ENCODE measurements at places on chromosomes 3 and 15.
A peak's percentile ranks its signal among the peaks of the same experiment; 100 is the strongest.

GRCh38 chr3:105199217-105199616 lies 167.5 kb upstream of the ALCAM start:
- DNase-seq = no peak

GRCh38 chr15:89660556-89660955 lies 5.3 kb upstream of the KIF7 start:
- no peak for DNase-seq

GRCh38 chr3:118433825-118434224 lies 600.8 kb downstream of the IGSF11 start:
- DNase-seq = no peak

GRCh38 chr15:56249092-56249491 lies 5.4 kb upstream of the RFX7 start:
- peak; percentile 82 for DNase-seq

- DNase-seq = no peak
These were observed 602.1 kb downstream of the VGLL3 start for GRCh38 chr3:86388820-86389219.

DNA sequence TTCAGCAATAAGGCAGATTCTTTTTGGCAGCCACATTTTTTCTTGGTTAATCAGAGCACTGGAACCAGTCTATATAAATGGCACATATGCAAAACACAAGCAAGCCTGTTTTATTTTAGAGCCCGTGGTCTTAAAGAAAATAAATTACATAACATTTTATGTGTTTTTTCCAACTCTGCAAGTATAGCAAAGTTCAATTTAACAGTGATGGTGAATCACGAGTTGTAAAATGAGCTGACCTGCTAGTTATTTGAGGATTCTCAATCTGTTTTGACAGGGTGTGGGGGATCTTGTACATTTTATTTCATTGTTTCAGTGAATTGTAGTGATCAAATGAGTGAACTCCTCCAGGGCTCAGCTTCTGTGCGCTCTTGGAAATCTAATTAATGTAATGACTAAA lies 2.7 kb downstream of the ARHGEF26 start:
- DNase-seq = no peak

- no peak for DNase-seq
These were observed 12.8 kb upstream of the MEX3B start for GRCh38 chr15:82058517-82059204.

- DNase-seq = peak; percentile 11
These were observed 175.4 kb downstream of the TBC1D2B start for GRCh38 chr15:77901921-77902750.

- DNase-seq = no peak
These were observed 137.6 kb upstream of the TRIM42 start for GRCh38 chr3:140540262-140540661.

GRCh38 chr3:132009241-132009640 lies 25.6 kb downstream of the CPNE4 start:
- DNase-seq = no peak

- DNase-seq = no peak
These were observed 5.9 kb upstream of the ABHD10 start for GRCh38 chr3:111972891-111973290.

DNA sequence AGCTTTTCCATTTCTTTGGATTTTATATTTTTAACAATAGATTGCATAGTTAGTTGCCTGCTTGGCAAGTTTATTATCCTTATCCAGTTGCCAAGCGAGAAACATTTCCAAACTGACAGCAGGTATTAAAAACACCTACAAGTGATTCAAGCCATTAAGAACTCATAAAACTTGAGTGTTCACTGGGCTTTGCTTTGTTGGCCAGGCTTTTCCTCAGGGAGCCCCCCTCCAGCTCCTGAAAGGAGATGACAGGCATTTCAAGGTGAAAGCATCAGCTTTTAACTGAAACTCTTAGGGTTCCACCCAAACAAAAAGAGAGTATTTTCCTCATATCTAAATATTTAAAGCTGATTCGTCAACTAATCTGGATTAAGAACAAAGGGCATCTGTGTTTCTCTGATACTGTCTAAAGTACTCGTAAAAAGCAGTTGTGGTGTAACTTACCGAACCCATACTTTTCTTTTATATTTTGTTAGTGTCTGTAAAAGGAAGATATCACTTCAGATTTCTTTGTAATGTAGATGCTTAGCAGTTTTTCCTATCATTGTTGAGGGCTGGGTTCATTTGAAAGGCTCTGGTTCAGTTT lies 363.4 kb downstream of the OTOL1 start:
- DNase-seq = no peak

- DNase-seq = peak; percentile 60
These were observed 9.0 kb downstream of the P2RY1 start for GRCh38 chr3:152843955-152844354.

GRCh38 chr3:126309165-126309564 lies 48.0 kb downstream of the KLF15 start:
- no peak for DNase-seq

GRCh38 chr3:13119471-13120220 lies 46.4 kb upstream of the IQSEC1 start:
- DNase-seq = no peak

DNA sequence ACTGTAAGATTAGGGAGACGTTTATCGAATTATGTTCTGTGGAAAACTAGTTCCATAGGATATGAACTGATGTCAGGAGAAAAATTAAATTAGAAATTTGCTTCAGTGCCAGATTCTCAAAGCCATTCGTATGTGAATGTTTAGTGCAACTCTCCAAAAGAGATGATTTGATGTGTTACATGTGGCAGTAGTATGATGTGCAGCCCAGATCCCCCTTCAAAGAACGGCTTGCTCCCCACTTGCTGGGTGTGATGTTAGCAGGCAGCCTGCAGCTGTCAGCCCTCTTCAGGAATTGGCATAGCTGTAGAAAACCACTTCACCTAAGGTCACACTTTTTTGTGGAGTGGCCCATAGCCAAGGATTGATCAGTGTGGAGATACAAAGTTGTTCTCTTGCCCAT lies 127.0 kb upstream of the CCDC54 start:
- no peak for DNase-seq

GRCh38 chr3:16528106-16528505 lies 14.6 kb upstream of the RFTN1 start:
- DNase-seq = no peak

- DNase-seq = peak; percentile 15
These were observed 61.5 kb downstream of the CGGBP1 start for GRCh38 chr3:87997298-87997697.

- no peak for DNase-seq
These were observed 146.9 kb downstream of the DNAJB8 start for GRCh38 chr3:128319741-128320141.

DNA sequence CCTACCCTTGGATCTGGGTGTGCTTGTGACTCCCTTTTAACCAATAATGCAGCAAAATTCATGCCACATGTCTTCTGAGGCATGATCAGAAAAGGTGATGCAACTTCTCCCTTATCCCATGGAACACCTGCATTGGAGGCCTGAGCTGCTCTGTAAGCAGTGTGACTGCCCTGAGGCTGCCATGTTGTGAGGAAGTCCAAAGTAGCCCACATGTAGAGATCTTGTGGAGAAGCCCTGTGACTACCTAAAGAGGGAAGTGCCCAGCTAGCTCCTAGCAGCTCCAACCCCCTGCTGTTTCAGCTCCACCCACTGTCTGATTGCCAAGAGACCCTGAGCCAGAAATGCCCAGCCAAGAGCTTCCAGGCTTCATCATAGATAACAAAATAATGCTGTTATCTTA lies 6.4 kb upstream of the NR1D2 start:
- no peak for DNase-seq

DNA sequence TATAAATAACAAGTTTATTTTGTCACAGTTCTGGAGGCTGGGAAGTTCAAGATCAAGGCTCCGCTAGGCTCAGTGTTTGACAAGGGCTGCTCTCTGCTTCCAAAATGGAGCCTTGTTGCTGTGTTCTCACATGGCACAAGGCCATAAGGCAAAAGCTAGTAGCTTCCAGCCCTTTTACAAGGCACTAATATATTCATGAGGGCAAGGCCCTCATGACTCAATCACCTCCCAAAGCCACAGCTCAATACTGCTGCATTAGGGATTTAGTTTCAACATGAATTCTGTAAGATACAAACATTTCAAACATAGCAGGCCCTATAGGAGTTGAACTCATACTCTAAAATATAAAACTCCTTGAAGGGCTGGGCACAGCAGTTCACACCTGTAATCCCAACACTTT lies 30.2 kb downstream of the ZBTB11 start:
- DNase-seq = peak; percentile 61

DNA sequence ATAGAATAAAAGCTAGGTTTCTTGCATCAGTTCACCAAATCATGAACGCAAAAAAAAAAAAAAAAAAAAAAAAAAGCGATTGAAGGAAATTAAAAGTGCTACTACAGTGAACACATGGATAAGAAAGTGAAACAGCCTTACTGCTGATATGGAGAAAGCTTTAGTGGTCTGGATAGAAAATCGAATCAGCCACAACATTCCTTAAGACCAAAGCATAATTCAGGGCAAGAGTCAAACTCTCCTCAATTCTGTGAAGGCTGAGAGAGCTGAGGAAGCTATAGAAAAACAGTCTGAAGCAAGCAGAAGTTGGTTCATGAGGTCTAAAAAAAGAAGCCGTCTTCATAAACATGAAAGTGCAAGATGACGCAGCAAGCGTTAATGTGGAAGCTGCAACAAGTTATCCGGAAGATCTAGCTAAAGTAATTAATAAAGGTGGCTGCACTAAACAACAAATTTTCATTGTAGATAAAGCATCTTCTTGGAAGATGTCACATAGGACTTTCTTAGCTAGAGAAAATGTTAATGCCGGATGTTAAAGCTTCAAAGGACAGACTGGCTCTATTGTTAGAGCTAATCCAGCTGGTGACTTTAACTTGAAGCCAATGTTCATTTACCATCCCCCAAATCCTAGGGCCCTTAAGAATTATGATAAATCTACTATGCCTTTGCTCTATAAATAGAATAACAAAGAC lies 19.2 kb downstream of the P3H2 start:
- no peak for DNase-seq
